CD4-positive, alpha-beta T cell treated with Interleukin-21 for 1 hour (primary cell): ENCODE measurements at places on chromosomes 1 and 21.
A peak's percentile ranks its signal among the peaks of the same experiment; 100 is the strongest.

DNA sequence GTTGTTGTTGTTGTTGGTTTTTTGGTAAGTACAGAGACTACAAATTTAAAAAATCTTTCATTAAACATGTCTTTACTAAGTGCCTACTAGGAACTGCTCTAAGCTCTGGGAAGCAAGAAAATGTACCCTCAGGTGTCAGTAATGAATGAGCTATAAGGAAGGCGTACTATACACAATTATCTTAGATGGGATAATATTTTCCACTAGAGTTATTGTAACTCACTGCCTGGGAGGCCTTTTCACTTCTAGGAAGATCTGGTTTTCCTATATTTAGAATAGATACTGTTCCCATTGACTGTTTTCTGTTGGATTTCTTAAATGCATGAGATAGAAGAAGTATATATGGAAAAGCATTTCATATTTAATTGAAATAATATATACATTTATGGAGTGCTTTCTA lies 19.6 kb downstream of the CLIC4 start:
- DNase-seq, result no peak

- DNase-seq, result no peak
Measured at GRCh38 chr1:158045639-158046038, 52.2 kb downstream of the KIRREL1 start.

GRCh38 chr21:21101911-21102310 lies 103.7 kb downstream of the NCAM2 start:
- DNase-seq, result no peak

DNA sequence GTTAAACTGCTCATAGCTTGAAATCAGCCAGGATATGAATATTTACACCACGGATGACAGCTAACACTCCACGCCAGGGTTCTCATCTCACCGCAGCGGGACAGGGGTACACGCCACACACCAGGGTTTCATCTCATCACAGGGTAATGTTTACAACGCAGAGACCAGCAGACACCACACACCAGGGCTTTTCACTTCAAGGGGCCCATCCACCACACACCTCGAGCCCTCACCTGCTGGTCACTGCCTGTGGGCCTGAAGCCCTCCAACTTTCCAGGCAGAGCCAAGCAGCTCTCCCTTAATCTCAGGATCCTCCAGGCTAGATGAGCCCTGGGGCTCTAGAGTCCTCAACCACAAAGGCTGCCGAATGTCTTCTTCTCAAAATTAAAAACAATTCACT lies 1.3 kb upstream of the KRTAP10-12 start:
- no peak for DNase-seq

GRCh38 chr1:41566274-41566885 lies 81.9 kb upstream of the EDN2 start:
- no peak for DNase-seq

- DNase-seq, result peak; percentile 8
Measured at GRCh38 chr1:154714638-154715037, 106.7 kb upstream of the ADAR start.

- DNase-seq, result no peak
Measured at GRCh38 chr1:158163000-158163947, 17.4 kb upstream of the CD1D start.

GRCh38 chr1:44390277-44390676 lies 14.8 kb upstream of the RNF220 start:
- no peak for DNase-seq

- no peak for DNase-seq
Measured at GRCh38 chr1:163535807-163536206, 214.1 kb downstream of the NUF2 start.

DNA sequence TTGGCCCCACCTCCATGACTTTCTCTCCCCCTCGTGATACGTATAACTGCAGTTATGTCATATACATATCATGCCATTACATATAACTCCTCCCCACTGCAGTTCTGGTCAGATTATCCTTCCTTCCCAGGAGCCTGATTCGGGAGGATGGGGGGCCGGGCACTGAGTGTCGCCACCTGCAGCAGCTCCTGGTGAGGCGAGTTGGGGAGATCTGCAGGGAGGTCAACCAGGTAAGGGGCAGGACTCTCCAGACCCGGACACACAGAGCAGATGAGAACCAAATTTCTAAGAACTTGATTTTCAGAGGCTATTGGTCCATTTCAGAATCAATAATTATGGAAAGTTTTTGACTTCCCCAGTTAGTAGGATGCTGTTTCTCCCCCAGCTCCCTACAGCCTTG lies 19.5 kb downstream of the HYI start:
- no peak for DNase-seq

- DNase-seq, result no peak
Measured at GRCh38 chr1:3929126-3929525, 29.1 kb upstream of the C1orf174 start.

DNA sequence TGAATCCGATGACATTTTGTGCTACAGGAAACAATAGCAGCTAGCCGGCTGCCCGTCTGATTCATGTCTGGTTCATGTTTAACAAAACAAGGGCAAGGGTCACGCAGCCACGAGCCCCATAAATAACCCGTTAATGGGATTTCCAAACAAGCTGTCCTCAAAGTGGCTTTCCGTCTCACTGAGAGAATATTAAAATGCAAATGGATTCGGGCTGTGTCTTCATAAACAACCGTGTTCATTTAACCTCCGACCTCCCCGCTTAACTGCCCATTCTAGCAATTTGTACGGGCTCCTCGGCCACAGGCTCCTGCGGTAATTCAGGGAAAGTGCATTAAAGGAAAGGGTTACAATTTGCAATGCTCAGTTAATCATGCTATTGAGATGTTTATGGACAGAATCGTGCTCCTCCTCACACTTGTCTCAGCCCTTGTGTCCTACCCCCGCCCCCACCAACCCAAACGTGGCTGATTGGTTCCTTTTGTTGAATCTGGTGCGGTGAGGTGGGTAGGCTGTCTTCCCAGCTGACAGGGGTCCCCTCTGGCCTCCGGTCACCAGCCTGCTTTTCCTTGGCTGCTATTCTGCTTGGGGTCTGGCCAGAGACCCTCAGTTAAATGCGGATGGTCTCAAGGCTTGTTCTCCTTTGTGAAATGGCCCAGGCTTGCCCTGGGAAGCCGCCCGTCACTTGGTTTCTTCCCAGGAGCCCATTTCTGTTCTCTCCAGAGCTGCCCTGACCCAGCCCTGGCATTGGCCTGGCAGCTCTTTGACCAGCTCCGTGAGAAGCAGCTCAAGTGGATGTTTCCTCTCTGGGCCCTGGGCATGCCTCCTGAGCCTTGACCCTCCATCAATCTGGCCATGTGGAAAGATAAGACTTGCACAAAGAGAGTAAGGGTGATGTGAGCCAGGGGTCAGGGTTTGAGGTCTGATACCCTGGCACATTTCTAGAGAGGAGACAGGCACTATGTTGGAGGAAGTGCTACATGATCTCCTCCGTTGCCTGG lies 200.7 kb upstream of the POU3F1 start:
- no peak for DNase-seq

GRCh38 chr1:172870901-172871606 lies 179.7 kb downstream of the TNFSF18 start:
- no peak for DNase-seq

GRCh38 chr1:99369154-99369553 lies 104.9 kb downstream of the PLPPR4 start:
- DNase-seq, result no peak

DNA sequence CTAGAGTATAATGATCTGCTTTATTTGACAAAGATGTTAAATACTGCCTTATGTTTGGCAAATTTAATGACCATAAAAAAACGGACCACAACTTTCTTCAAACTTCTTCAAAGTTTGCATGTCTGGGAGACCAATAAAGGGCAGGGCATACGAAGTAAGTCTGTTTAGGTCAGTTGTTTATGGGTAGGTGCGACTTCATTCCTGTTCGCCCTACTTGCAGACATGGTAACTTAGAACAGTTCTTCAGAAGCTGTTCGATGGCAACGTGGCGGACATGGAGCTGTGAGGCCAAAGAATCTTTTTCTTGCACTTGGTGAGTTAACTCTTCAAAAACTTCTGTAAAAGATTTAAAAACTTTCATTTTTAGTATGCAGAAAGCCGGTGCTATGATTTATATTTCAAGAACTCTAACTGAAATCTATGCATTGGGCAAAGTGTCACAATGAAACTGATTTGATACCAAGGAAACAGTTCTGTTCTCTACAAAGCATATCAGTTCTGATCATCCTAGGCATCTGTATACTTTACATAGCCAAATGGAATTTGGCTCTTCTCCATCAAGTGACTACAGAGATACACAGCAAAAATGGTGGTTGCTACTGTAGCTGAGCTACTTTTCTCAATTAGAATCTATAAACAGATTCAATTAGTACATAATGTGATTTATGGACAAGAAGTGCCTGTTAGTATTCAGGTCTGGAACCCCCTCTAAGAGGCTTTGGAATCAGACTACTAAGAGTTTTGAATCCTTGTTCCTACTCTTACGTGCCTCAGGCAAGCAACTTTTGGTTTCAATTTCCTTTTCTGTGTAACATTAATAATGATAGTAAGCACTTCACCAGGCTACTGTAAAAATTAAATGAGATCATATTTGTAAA lies 25.7 kb downstream of the C21orf91 start:
- DNase-seq, result peak; percentile 67

- no peak for DNase-seq
Measured at GRCh38 chr1:214688891-214689290, 85.9 kb downstream of the CENPF start.

DNA sequence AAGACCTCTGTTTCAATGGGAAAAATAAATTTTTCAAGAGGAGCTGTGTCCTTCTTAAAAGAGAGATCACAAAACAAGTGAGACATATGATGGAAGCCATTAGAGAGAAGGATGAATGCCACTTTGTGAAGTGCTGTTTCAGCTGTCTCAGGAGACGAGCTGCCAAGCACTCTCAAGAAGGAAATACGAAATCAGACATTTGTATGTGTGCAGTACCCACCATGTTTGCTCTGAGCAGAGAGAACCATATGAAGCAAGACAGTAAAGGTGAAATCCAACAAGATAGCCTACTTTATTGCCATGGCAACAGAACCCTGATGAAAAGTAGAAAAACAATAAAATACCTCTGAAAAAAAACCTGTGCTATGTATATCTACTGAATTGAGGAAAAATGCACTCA lies 168.1 kb downstream of the AMY1C start:
- no peak for DNase-seq

- no peak for DNase-seq
Measured at GRCh38 chr1:244053831-244054230, 2.7 kb downstream of the ZBTB18 start.

DNA sequence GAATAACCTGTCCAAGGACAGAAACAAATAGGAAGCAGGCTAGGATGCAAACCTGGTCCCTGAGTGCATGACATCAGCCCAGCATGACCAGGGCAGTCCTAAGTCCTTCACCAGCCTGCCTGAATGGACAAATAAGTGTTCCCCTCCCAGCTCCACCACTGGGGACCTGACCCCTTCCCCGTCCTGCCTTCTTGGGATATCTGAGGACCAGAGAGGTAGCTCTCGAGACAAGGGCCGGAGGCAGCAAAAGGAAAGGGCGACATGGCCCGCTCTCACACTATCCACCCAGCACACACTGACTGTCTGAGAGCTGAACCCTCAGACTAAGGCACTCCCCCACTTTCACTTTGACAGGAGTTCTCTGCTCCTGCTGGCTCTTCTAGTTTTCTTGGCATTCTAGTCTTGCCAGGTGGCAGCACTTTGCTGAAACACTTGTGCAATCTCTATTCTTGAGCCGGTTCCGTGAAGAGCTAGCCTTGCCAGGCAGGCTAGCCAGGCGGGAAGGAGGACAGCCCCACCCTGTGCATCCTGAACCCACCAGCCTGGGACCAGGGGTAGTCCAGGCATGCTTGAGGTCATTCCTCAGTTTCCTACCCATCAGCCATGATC lies 251.1 kb upstream of the RAB4A start:
- DNase-seq, result no peak

GRCh38 chr1:205350124-205350523 lies 6.6 kb downstream of the KLHDC8A start:
- no peak for DNase-seq
